Dermis blood vessel endothelial cell (primary cell): ENCODE measurements at places on chromosomes 7 and 10. TPM values are rescaled to one million over a fixed set of nuclear protein-coding genes. Genes with fewer than 3 reads are reported as not detected.

The ANKRD61 gene
- 0.14 TPM in 1 of 2 replicates, not detected in the other for total RNA-seq

The TAS2R3 gene
- 0.74 and 2.0 TPM in 2 replicates for total RNA-seq

The COMTD1 gene
- 15.9 and 23.0 TPM in 2 replicates for total RNA-seq

The LRMDA gene
- total RNA-seq: 7.6 and 27.4 TPM in 2 replicates

The CALML3 gene
- total RNA-seq: not detected in 2 replicates

The GPR15LG gene
- total RNA-seq: 0.47 TPM in 1 of 2 replicates, not detected in the other

The CDH23 gene
- under 0.01 and 0.19 TPM in 2 replicates for total RNA-seq

The C10orf71 gene
- total RNA-seq: not detected in 2 replicates

The GPRIN2 gene
- 0.09 and 0.17 TPM in 2 replicates for total RNA-seq

The LRRC18 gene
- not detected in 2 replicates for total RNA-seq

The TMEM176B gene
- not detected in 2 replicates for total RNA-seq

The VIPR2 gene
- total RNA-seq: not detected in 2 replicates

The CPXM2 gene
- 0.51 and 1.0 TPM in 2 replicates for total RNA-seq

The SFTPA1 gene
- total RNA-seq: not detected in 2 replicates

The FRA10AC1 gene
- 5.1 and 5.8 TPM in 2 replicates for total RNA-seq

The TRPV5 gene
- total RNA-seq: not detected in 2 replicates

The HOXA7 gene
- 1.4 and 2.9 TPM in 2 replicates for total RNA-seq

The CFAP46 gene
- 0.19 and 0.85 TPM in 2 replicates for total RNA-seq

The OR13A1 gene
- not detected in 2 replicates for total RNA-seq

The SPDYE3 gene
- total RNA-seq: not detected in 2 replicates

The DNAH11 gene
- 0.34 and 0.65 TPM in 2 replicates for total RNA-seq

The TMEM176A gene
- total RNA-seq: not detected in 2 replicates

The FAM221A gene
- 3.8 and 7.5 TPM in 2 replicates for total RNA-seq

The CYREN gene
- total RNA-seq: 20.8 and 29.5 TPM in 2 replicates

The C10orf90 gene
- total RNA-seq: not detected in 2 replicates

The KMT2C gene
- total RNA-seq: 36.9 and 40.1 TPM in 2 replicates

The SND1 gene
- total RNA-seq: 179 and 239 TPM in 2 replicates

The DUSP5 gene
- total RNA-seq: 20.9 and 31.3 TPM in 2 replicates

The LBX1 gene
- total RNA-seq: not detected in 2 replicates

The JCAD gene
- 74.7 and 96.4 TPM in 2 replicates for total RNA-seq

The COPS6 gene
- total RNA-seq: 59.1 and 99.7 TPM in 2 replicates

The DNAJB12 gene
- total RNA-seq: 25.9 and 35.9 TPM in 2 replicates

The KCNH2 gene
- under 0.01 TPM in 1 of 2 replicates, not detected in the other for total RNA-seq

The OPN4 gene
- total RNA-seq: not detected in 2 replicates

The ABCA13 gene
- total RNA-seq: under 0.01 TPM in 1 of 2 replicates, not detected in the other

The C10orf105 gene
- under 0.01 and 0.05 TPM in 2 replicates for total RNA-seq

The ZNF365 gene
- total RNA-seq: under 0.01 TPM in 1 of 2 replicates, not detected in the other

The UNC5B gene
- total RNA-seq: 12.1 and 15.1 TPM in 2 replicates

The SORCS1 gene
- not detected in 2 replicates for total RNA-seq

The OPN1SW gene
- not detected in 2 replicates for total RNA-seq

The KCNMA1 gene
- total RNA-seq: under 0.01 and 0.05 TPM in 2 replicates

The NUTM2E gene
- not detected in 2 replicates for total RNA-seq

The SLC18A3 gene
- not detected in 2 replicates for total RNA-seq

The PAX4 gene
- 0.09 TPM in 1 of 2 replicates, not detected in the other for total RNA-seq

The PALD1 gene
- 248 and 276 TPM in 2 replicates for total RNA-seq

The SHLD2 gene
- total RNA-seq: 25.9 and 36.2 TPM in 2 replicates

The NKX1-2 gene
- not detected in 2 replicates for total RNA-seq

The TMEM270 gene
- total RNA-seq: not detected in 2 replicates

The STEAP1B gene
- total RNA-seq: 24.5 and 33.4 TPM in 2 replicates

The SH2D4B gene
- 0.05 and 0.34 TPM in 2 replicates for total RNA-seq

The RBP3 gene
- not detected in 2 replicates for total RNA-seq

The CRYGN gene
- total RNA-seq: not detected in 2 replicates

The ZP3 gene
- 1.0 and 2.8 TPM in 2 replicates for total RNA-seq

The CFAP69 gene
- total RNA-seq: 1.1 and 1.9 TPM in 2 replicates
